ENCODE measurements at places on chromosomes 3 and 15.
A peak's percentile ranks its signal among the peaks of the same experiment; 100 is the strongest.

GRCh38 chr15:92069308-92070250 is 216.1 kb downstream of the SLCO3A1 start:
- DNase-seq, result no peak

DNA sequence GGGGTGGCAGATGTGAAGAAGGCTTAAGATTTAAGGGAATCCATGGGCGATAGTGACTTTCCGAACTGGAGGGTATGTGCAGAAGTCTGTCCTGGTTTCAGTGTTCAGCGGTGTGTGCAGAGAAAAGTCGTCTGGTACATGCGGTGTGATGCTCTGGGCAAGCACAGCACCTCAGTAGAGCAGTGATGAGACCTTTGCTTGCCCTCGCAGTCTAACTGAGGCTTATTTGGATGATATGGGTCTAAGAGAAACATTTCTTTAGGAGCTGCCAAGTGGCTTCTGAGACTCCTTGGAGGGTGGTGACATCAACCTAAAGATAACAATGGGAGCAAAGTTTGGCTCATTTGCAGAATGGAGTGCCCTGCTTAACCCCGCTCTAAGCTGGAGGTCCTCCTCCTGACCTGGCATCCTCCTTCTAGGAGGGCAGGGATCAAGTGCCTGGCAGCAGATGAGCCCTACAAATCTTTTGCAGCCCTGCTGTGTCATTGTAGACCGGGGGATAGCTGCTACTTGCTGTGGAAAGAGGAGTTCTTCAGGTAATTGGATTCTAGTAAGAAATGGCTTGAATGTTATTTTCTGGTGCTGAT is 228.1 kb upstream of the AZI2 start:
- DNase-seq, result no peak

DNA sequence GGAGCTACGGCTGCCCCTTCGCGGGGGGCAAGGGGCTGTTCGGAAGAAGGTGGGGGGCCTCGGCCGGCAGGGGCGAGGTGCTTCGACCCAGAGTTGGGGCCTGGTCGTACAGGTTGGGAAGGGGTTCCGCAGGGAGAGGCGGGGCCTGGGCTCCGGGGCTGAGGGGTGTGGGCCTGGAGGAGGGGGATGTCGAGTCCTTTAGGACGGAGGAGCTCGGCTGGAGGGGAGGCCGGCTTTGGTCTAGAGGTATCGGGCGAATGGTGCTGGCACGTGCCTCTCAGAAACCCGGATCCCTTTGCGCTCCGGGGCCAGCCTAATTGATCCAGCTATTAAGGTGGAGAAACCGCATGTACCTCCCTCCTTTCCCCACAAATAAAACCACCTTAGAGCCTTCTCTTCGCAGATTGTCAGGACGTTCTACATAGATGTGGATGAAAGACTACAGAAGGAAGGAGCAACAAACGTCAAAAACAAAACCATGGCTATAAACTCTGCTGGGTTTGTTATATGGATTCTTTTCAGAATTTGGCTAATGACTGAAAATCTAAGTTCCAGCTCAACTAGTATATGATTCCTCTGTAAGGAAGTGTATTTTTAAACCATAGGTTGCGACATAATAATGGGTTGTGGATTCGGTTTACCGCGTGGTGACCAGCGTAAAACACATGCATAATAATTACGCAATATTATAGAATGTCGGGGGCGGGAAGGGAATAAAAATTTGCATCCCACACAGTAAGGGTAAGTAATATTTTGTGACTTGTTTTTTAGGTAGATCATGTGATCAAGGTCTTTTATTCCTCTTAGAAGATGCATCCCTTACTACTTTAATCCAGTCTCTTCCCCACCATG is 644 bp upstream of the NGLY1 start:
- DNase-seq, result no peak

GRCh38 chr3:38154625-38155255 is 10.6 kb upstream of the OXSR1 start:
- DNase-seq, result no peak

GRCh38 chr15:78129751-78130287 is 1.4 kb downstream of the CIB2 start:
- no peak for DNase-seq

DNA sequence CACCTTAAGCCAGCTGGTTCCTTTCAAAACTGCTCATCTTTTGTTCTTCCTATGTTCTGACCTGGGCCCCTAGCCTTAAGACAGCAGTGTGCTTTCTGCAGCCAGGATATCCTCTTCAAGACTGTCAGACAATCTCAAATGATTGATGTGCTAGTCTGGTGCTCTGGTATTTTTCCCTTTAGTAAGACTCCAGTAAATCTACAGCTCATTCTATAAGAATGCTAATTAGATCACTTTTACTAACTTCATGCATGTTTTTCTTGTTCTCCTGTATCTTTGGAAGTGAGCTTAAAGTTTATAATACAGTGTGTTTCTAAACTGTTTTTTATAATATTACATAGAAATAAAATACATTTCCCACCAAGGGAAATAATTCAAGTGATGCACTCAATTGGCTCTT is 220.9 kb upstream of the NANOGP8 start:
- no peak for DNase-seq

DNA sequence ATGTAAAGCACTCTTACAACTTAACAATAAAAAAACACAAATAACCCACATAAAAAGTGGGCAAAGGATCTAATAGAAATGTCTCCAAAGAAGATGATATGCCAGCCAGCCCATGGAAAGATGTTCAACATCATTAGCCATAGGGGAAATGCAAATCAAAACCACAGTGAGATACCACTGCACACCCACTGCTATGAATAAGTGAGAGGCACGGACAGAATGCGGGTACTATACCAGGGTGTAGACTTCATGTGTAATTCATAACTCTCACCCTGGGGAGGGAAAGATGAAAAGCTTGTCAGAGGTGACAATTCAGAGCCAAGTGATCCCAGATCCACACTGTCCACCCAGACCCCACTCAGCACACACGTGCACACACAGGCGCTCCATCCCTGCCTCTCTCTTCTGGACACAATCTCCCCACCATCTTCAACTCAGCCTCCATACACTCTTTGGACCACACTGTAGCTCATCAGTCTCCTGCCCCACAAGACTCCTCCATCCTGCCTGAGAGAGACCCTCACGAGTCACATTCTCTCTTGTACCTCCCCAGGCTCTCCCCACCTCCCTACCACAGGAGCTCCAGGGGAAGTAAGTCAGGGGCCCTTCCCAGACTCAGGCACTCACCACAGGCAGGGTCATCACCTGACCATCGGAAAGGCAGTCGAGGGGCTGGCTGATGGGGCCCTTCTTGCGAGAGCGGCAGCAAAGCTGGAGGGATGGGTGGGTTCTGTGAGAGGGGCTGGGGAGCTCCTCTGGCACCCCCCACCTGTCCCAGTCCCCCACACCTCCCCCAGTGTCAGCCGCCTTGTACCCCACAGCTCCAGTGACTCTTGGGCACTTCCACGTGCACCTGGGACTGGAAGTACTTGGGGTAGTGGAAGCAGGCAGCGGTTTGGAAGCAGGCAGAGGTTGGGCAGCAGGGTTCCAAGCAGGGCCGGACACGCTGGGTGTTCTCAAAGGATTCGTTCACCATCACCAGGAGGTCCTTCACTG is 21.3 kb downstream of the PLA2G4E start:
- no peak for DNase-seq

DNA sequence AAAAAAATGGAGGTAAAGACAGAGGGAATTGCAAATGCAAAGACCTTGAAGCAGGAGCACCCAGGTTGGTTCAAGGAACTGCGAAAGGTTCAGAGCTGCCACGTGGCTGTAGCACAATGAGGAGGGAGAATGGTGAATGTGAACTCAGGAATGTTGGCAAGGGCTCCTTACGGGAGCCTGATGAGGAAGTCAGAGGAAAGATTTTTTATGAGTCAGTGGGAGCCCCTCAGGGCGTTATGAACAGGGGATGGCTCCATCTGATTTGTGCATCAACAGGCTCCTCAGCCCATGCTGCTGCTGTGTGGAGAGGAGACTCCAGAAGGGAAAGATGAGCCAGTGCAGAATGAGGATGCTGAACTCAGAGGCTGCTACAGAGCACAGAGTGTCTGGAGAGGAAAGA is 194.4 kb downstream of the ARRDC4 start:
- DNase-seq, result no peak

- no peak for DNase-seq
Measured at GRCh38 chr3:143065364-143065763, 54.2 kb upstream of the CHST2 start.

GRCh38 chr3:82824491-82824890 is 1063.0 kb upstream of the GBE1 start:
- no peak for DNase-seq

GRCh38 chr3:49661281-49661680 is 12.9 kb upstream of the APEH start:
- DNase-seq, result no peak

DNA sequence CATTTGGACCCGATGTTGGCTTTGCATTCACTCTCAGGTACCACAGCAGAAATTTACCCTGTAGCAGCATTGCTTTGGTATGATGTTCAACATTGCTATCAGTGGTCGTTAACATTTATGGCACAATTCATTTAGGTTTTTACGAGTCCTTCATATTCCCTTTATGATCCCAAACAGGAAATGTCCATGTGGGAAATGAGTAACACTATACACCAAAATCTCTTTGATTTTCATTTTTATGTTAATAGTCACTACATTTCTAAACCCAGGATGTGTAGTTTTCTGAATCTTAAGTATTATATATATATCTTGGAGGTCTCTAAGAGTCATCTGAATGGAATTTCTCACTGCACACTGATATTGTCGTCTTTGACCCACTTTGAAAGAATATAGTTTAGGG is 78.5 kb upstream of the RBMS3 start:
- no peak for DNase-seq

GRCh38 chr15:42140383-42141070 is 15.9 kb downstream of the PLA2G4F start:
- no peak for DNase-seq

DNA sequence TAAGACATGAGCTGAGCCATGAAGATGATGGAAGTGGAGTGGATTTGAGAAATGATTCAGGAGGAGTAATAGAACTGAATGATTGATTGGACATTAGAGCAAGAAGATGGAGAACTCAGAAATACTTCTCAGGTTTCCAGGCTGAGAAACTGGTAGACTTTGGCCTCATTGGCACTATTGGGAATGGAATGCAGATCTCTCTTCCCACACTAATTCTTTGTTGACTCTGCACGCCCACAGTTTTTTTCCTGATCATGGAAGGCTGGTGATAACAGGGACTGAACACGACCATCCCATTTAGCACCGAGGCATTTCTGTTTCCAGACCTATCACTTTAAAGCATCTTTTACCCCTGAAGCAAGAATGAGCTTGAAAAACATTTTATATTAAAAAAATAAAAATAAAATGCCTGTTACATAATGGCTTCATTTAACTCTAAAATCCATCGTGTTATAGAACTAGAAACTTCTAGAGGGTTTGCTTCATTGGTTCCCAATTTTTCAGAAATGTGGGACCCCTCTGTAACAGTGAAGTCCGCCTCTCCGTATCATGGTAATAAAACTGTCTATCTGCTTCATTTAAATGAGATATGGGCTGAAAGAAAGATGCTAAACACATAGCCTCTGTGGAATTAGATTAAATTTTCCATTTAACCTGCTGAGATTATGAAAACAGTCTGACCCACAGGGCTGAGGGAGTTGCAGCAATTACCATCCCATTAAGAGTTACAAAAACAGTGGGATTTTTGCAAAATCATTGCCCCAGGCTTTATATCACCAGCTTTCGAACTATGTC is 562.0 kb upstream of the CFAP20DC start:
- no peak for DNase-seq

DNA sequence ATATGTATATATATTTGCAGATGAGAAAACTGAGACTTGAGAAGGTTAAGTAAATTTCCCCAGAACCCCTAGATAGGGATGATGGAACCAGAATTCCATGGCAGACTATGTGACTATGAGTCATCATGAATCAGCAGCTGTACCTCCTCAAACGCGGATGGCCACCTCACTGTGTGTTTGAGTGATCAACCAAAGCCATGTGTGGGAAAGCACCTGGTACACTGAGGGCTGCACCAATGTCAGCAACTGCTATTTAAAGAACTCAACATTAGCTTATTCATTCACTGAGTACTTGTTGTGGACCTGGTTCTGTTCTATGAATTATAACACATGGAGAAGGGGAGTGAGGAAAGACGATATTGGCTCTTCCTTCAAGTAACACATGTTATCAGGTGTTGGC is 377.0 kb downstream of the GAP43 start:
- DNase-seq, result peak; percentile 17

GRCh38 chr15:80494351-80494751 is 90.2 kb downstream of the ARNT2 start:
- no peak for DNase-seq

DNA sequence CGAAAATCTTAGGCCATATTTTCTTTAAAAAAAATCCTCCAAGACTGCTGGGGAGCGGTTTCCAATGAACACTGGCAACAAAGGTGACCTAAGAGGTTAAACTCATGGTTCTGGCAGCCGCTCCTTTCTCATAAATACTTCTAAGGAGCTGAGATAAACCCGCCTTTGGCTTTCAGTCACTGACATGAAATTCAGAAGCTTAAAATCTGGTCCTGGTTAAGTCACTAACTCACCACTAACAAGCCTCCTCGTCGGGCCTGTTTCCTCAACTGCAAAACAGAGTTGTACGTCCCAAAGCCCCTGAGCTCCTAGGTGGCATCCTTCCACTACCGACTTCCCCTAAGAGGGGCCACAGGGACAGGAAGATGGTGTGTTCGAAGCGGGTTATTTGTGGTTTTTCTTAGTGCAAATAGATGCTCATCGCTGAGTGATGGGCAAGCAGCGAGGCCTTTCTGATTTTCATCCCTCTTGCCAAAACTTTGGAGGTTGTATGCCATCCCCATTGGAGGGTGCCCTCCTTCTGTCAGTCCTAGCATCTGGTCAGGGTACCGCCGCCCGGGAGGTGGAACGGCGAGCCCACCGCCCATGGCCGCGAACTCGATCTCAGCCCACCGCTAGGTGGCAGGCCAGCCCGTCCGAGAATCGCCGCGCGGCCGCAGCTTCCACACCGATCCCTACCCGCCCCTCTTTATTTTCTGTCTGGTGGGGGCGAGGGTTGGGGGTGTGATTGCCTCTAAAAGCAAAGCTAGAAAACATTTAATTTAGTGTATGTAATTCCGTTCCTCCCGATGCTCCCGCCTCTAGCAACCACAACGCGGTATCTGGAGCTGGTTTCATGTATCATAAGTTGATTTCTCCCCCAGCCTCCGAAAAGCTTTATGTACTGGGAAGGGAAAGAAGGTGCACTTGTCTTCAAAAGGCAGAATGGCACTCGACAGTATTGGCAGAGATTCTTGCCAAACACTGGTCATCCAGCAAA is 4.6 kb downstream of the BCL6 start:
- DNase-seq, result no peak

- DNase-seq, result no peak
Measured at GRCh38 chr15:31023841-31024240, 32.4 kb upstream of the MTMR10 start.

GRCh38 chr3:24273491-24273890 is 221.2 kb downstream of the THRB start:
- no peak for DNase-seq

DNA sequence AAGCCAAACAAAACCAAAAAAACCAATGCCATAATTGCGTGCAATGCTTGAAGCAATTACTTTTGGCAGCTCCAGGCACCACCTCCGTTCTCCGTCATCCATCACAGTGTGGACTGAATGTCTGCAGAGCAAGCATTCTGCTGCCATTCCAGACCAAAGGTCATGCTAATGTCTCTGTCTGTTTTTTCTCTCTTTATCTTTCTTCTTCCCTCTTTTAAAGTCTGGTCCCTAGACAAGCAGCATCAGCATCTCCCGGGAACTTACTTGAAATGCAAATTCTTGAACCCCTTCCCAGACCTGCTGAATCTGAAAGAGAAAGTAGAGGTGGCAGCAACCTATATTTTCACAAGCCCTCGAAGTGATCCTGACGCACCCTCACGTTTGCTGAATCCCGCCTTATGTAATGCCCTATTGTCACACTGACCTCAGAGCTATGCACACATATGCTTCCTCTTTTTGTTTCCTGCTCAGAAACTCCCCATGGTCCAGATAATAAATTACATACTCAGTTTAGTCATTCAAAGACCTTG is 297.3 kb upstream of the PROK2 start:
- DNase-seq, result no peak
